ENCODE measurements at places on chromosomes 1 and 21.

DNA sequence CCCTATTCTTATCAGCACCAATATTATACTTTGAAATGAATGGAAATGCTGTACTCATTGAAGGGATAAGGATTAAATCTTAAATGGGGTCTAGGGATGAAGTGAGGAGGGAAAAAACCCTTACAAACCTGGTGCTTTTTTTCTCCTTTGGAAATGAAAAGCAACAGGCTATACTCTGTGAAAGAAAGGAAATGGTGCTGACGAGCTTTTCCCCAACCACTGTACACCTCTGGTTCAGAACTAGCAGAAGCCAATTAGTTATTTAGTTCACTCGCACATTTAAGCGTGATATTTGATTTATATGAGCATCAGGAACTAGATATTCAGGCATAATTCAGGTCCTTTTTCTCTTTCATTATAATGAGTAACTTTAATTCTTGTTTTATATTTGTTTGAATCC lies 74.5 kb upstream of the S1PR1 start:
- no peak for DNase-seq

DNA sequence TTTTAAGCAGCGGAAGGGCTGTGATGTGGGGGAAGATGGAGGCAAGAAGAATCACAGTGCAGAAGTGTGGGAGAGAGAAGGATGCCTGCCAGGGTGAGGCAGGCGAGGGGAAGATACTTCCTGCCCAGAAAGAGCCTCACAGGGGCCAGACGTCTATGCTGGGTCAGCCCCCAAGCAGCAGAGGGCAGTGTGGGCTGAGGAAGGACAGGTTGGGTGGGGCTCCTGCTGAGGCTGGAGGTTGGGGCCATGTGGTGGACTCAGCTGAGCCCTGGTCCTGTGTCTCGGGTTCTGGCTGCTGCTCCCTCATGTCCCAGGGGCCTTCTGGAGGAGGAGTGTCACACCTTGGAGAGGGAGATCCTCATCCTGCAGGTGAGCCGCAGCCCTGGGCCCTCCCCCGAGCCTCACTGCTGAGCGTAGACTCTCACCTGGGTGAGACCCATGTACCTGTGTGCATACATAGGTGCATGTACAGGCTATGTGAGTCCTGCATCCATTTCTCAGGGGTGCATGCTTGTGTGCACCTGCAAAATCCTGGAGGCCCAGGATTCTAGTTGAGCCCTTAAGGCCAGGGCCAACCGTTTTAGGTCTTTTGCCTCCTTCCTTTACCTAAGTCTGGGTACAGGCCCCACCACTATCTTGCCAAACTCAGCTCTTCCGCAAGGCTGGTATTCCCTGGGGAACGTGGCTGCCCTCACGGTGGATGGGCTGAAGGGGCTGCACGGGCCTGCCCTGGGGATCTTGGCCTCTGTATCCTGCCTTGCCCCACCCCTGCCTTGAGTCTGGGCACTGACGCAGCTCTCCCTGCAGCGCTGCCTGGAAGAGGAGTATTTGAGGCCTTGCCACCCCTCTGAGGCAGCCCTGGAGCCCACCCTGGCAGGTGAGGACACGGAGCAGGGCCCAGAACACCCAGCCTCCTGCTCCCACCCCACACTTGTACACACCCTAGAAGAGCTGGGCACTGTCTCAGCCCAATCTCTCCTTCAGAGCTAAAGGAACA lies 3.7 kb downstream of the CCDC24 start:
- DNase-seq, result no peak

- DNase-seq, result no peak
Observed at GRCh38 chr1:229047161-229047839, 223.6 kb upstream of the RAB4A start.

GRCh38 chr1:24096009-24096738 lies 15.8 kb downstream of the MYOM3 start:
- no peak for DNase-seq

GRCh38 chr21:42563686-42564085 lies 50.0 kb downstream of the SLC37A1 start:
- no peak for DNase-seq

GRCh38 chr1:111930356-111930755 lies 59.1 kb downstream of the KCND3 start:
- no peak for DNase-seq

GRCh38 chr1:26281091-26281958 lies 1.4 kb downstream of the SH3BGRL3 start:
- no peak for DNase-seq

GRCh38 chr21:42698733-42699132 lies 45.3 kb downstream of the PDE9A start:
- DNase-seq, result no peak

GRCh38 chr1:37705399-37705798 lies 13.1 kb downstream of the CDCA8 start:
- no peak for DNase-seq

- DNase-seq, result no peak
Observed at GRCh38 chr1:192939440-192939839, 119.7 kb downstream of the UCHL5 start.

- no peak for DNase-seq
Observed at GRCh38 chr1:15994590-15995351, 9.3 kb upstream of the SRARP start.

GRCh38 chr21:42047821-42048613 lies 23.1 kb upstream of the UMODL1 start:
- no peak for DNase-seq

DNA sequence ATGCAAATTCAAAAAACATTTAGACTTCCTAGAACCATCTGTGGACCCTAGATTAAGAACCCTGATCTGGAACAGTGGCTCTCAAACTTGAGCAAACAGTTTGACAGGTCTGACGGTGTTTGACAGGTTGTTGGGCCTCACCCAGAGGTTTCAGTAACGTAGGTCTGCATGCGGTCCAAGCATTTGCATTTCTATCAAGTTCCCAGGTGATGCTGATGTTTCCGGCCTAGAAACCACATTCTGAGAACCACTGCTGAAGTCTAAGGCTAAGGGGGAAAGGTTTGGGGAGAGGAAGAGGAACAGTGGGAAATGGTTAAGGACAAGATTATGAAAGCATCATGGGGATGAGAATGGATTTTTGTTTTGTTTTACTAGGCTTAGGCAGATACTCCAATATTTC lies 48.6 kb downstream of the MDM4 start:
- no peak for DNase-seq

DNA sequence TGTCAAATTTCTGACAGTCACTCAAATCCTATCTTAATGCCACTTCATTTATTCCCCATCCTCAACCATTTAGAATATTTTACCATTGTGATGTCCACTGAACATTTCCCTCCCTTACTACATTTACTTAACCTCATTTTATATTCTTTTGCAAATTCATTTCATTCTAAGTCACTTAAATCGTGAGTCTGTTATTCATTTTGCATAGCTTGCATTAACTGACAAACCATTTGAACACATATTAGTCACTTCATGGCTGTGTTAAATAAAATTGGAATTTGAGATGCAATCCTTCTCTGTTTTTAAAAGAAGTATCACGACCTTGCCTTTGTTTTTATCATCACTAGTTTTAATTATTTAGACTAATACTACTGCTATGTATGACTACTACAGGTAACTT lies 199.4 kb upstream of the COL11A1 start:
- no peak for DNase-seq

DNA sequence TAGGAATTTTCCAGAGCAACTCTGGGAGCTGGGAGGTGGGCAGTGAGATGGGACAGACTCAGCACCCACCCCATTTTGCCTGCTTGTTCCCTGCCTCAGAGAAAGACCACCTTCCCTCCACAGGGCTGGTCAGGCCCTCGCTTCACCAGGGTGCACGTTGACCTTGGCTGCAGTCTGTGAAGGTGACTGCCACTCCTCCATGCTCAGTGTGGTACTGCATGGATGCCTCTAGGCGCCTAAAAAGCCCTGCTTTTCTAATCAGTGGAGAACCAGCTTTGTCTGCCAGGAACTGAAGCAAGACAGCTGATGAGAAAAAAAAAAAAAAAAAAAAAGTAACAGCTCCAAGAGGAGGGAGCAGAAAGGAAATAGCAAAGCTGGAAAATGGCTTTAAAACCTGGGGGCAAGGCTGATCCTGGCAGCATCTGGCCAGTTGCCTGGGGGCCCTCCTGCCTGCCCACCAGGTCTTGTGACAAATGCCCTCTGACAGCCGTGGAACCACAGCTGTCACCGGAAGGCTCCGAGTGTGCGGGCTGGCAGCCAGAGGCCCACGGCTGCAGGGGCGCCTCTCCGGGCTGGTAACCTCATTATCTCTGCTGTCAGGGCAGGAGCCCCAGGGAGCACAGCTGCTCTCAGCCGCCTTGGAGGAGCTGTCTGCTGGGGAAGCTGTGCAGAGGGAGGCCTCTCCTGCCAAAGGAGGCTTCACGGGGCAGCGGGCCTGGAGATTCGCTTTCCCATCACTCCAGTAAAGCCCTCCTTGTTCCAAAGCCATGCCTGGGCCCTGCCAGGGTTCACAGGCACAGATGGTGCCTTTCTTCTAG lies 13.7 kb downstream of the KIAA1614 start:
- DNase-seq, result no peak

GRCh38 chr21:45514311-45515021 lies 27.8 kb downstream of the SLC19A1 start:
- DNase-seq, result no peak

- no peak for DNase-seq
Observed at GRCh38 chr1:53367503-53368313, 39.8 kb upstream of the LRP8 start.

DNA sequence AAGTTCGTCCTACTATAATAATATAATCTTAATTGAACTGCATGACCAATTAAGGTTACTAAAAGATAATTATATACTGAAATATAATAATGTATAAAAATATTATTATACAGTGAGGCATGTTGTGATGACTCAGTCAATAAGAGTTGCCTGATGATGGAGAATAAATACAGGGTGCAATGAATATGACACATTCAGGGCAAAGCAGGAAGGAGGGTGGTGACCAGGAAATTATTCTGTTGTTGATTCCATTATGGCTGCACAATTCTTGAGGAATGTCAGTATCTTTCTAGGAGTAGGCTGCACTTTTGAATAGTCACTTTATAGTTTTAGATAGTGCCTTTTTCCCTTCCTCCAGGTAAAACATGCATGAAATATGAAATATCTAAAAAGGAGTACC lies 46.4 kb upstream of the RGS21 start:
- no peak for DNase-seq

DNA sequence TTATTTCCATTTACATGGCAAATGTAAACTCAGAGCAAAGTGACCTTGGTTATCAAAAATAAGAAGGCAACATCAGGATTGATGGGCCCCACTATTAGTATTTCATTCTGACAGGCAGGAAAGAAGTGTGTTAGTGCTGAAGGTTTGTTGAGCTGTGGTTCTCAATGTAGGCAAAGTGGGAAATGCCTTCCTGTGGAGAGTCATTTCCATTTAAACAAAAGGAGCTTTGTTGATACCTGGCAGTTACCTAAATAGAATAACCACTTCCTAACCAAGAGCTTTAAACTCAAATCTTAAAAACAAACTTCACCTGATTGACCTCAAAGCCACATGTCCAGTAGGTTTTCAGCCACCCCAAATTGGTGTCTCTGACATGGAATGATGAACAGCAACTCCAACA lies 579.9 kb upstream of the BEND5 start:
- no peak for DNase-seq

- DNase-seq, result no peak
Observed at GRCh38 chr1:246609632-246610031, 43.4 kb downstream of the CNST start.

- DNase-seq, result no peak
Observed at GRCh38 chr1:206715552-206716158, 30.9 kb downstream of the MAPKAPK2 start.

GRCh38 chr1:118627435-118627834 lies 360.7 kb downstream of the TBX15 start:
- DNase-seq, result no peak

DNA sequence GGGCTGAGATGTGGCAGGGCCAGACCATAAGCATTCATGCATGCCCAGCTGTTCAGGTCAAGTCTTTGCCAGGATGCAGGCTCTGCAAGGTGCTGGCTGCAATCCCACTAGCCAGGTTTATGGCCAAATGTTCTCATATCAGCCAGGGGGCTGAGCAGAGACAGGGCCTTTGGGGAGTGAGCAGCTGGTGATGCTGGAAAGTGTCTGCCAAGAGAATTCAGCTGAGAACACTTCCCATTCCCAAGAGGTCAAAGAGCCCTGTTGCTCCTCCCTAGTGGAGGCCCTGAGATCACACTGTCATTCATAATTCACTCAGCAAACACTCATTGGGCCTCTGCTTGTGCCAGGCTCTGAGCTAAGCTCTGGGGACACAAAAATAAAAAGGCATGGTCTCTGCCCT lies 150.3 kb downstream of the DMRTA2 start:
- no peak for DNase-seq

DNA sequence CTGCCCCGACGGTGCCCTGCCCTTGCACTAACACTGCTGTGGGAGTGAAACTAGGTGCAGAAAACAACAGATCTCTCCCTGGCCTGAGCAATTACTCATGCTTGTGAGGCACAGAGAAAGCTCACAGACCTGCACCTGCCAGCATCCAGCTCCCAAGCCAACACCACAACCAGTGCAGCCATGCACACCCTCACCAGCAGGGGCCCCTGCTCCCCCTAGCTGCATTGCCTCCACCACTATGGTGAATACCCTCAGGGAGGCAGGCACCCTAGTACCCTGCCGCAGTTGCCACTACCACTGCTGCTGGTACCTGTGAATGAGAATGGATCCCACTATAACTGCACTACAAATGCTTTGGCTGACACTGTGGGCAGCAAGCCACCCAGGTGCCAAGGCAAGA lies 7.1 kb upstream of the DIRAS3 start:
- no peak for DNase-seq

DNA sequence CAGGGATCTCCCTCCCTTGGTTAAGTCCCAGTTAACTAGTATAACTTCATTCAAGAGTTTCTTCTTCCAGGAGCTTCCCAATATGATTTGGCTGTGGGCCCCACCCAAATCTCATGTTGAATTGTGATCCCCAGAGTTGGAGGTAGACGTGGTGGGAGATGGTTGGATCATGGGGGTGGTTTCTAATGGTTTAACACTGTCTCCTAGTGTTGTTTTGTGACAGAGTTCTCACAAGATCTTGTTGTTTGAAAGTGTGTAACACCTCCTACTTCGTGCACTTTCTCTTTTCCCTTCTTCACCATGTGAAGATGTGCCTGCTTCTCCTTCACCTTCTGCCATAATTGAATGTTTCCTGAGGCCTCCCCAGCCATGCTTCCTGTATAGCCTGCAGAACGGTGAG lies 251.8 kb upstream of the FGGY start:
- no peak for DNase-seq

GRCh38 chr1:19636065-19636464 lies 8.0 kb upstream of the NBL1 start:
- no peak for DNase-seq

GRCh38 chr1:246214708-246215509 lies 292.2 kb downstream of the SMYD3 start:
- no peak for DNase-seq

- no peak for DNase-seq
Observed at GRCh38 chr1:185790194-185790735, 56.1 kb downstream of the HMCN1 start.

Measured in activated naive CD8-positive, alpha-beta T cell treated with anti-CD3 and anti-CD28 coated beads, Interleukin-2, amount 50 U/mL, for 16 hours (primary cell).